Uterine smooth muscle cell (primary cell): ENCODE measurements at places on chromosomes 1 and 21. TPM values are rescaled to one million over a fixed set of nuclear protein-coding genes. Genes with fewer than 3 reads are reported as not detected.

Gene CDK11B
- total RNA-seq, result 8.4 and 12.3 TPM in 2 replicates

Gene SLC1A7
- total RNA-seq, result 0.12 TPM in 1 of 2 replicates, not detected in the other

Gene TCHHL1
- not detected in 2 replicates for total RNA-seq

Gene DMRTA2
- 0.11 TPM in 1 of 2 replicates, not detected in the other for total RNA-seq

Gene LIPI
- not detected in 2 replicates for total RNA-seq

Gene TNFRSF25
- total RNA-seq, result 2.9 and 4.5 TPM in 2 replicates

Gene WNT3A
- total RNA-seq, result not detected in 2 replicates

Gene GSTM2
- 10.5 and 24.7 TPM in 2 replicates for total RNA-seq

Gene CA14
- 0.11 TPM in 1 of 2 replicates, not detected in the other for total RNA-seq

Gene EFNA4
- 1.7 and 2.9 TPM in 2 replicates for total RNA-seq

Gene LYPD8
- not detected in 2 replicates for total RNA-seq

Gene TAF5L
- total RNA-seq, result 13.6 and 20.6 TPM in 2 replicates

Gene LRRC53
- total RNA-seq, result not detected in 2 replicates

Gene EPHB2
- total RNA-seq, result 5.2 and 13.0 TPM in 2 replicates
